Right atrium auricular region (tissue), 2 donors: ENCODE measurements at places on chromosomes 2 and 18. TPM values are rescaled to one million over a fixed set of nuclear protein-coding genes. Genes with fewer than 3 reads are reported as not detected.

DNA sequence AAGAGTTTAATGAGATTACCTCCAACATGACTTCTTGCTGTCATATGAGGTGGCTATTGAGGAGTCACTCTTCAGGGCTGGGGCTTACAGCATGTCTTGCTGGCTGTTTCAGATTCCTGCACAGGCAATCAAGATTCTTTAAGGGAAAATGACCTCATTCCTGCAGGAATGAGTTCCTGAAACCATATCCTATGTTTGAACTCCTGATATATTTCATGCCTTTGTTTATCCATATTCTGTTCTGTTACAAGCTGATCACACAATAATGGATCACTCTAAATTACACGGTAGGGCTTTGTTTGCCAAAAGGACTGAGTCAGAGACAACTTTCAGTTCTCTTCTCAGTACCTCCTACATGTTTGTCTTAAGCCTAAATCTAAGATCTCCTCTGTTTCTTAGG, 879.8 kb upstream of the PIK3C3 start:
- DNase-seq = no peak
- no peak overlapping the region for H3K4me3 ChIP-seq
- H3K27me3 ChIP-seq = no peaks in the 10 kb centered on the region
- no peak overlapping the region for H3K27ac ChIP-seq

GRCh38 chr18:75392226-75392578, 35.3 kb downstream of the SMIM21 start:
- no peak overlapping the region for H3K4me3 ChIP-seq
- H3K4me1 ChIP-seq = no peaks in the 10 kb centered on the region
- no peaks in the 10 kb centered on the region for H3K36me3 ChIP-seq
- no peaks in the 10 kb centered on the region for H3K27me3 ChIP-seq
- no peak overlapping the region for H3K27ac ChIP-seq
- DNase-seq = no peak

GRCh38 chr2:172403881-172404468, 23.4 kb upstream of the ITGA6 start:
- H3K27ac ChIP-seq = peak overlapping the region; percentile 58
- no peaks in the 10 kb centered on the region for H3K27me3 ChIP-seq

The RNF152 gene
- total RNA-seq = 11.3 TPM

- no peaks in the 10 kb centered on the region for H3K36me3 ChIP-seq
- H3K27ac ChIP-seq = no peak overlapping the region
- no peaks in the 10 kb centered on the region for H3K4me1 ChIP-seq
- no peak for DNase-seq
Observed at GRCh38 chr2:199207011-199207410, 250.7 kb downstream of the SATB2 start.

The CPO gene
- total RNA-seq = not detected

The MSH2 gene
- total RNA-seq = 8.9 TPM

- H3K36me3 ChIP-seq = no peaks in the 10 kb centered on the region
- no peaks in the 10 kb centered on the region for H3K4me1 ChIP-seq
- H3K27ac ChIP-seq = no peak overlapping the region
- H3K27me3 ChIP-seq = no peaks in the 10 kb centered on the region
- no peak overlapping the region for H3K4me3 ChIP-seq
- no peak for DNase-seq
Observed at GRCh38 chr18:47283476-47283875, 32.0 kb upstream of the SKOR2 start.

GRCh38 chr2:41579806-41580205, 468.0 kb upstream of the PKDCC start:
- H3K27me3 ChIP-seq = no peaks in the 10 kb centered on the region
- H3K4me1 ChIP-seq = no peaks in the 10 kb centered on the region
- H3K27ac ChIP-seq = no peak overlapping the region
- DNase-seq = no peak

DNA sequence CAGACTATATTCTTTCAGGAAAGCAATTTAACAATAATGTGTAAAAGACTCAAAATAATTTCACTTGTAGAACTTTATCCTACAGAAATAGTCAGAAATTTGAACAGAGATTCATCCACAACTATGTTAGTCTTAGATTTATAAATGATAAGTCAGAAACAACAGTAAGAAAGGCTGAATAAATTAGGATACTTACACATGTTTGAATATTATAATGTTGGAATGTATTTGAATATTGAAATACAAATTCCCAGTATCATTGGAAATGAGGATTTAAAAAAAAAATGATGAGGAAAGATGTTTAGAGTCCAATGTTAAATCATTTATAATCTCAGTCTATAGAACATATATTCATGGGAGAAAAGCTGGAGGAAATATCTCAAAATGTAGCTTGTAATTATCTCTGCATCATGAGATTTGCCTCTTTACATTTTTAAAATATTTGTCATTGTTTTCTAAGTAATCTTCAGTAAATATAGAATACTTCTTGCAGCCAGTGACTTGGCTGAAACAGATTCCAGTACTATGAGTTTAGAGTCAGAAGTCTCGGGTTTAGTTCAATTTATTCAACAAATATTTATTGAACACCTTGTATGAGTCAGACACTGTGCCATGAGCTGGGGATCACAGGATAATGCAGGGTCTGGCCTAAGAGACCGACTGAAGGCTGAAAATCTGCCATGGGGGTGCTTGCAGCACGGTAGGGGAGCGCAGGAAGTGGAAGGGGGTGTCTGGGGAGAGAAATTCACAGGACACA, 32.3 kb downstream of the CXCR4 start:
- no peak overlapping the region for H3K27ac ChIP-seq
- DNase-seq = no peak
- no peaks in the 10 kb centered on the region for H3K4me1 ChIP-seq
- no peaks in the 10 kb centered on the region for H3K27me3 ChIP-seq
- no peaks in the 10 kb centered on the region for H3K36me3 ChIP-seq
- no peak overlapping the region for H3K4me3 ChIP-seq

- DNase-seq = no peak
- H3K4me1 ChIP-seq = no peaks in the 10 kb centered on the region
- no peaks in the 10 kb centered on the region for H3K36me3 ChIP-seq
- no peak overlapping the region for H3K4me3 ChIP-seq
Observed at GRCh38 chr18:69786427-69786826, 161.2 kb downstream of the CD226 start.

The POTEF gene
- not detected for total RNA-seq

DNA sequence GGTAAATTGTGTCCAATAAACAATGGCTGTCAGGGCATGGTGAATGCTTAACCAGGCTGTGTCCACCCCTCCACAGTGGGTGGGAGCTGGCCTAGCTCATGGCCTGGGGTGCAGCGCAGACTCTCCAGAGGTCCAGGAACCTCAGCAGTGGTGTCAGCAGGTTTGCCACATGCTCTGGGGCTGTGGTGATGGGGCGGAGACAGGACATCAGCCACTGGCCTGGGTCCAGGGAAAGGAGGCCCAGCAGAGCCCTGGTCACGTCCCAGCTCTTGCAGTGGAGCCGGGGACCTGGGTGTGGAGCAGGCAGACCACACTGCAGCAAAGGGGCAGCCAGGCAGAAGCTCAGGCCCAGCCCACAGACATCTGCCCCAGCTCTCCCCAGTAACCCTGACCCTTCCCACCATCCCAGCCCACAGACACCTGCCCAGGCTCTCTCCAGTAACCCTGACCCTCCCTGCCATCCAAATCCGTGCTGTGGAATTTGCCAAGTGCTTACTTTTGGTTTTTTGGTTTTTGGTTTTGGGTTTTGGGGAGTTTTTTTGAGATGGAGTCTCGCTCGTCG, 13.8 kb upstream of the KIF1A start:
- H3K27me3 ChIP-seq = no peaks in the 10 kb centered on the region
- DNase-seq = no peak
- no peak overlapping the region for H3K27ac ChIP-seq
- no peak overlapping the region for H3K4me3 ChIP-seq
- H3K36me3 ChIP-seq = no peaks in the 10 kb centered on the region
- peaks cover 16% of the 10 kb centered on the region for H3K4me1 ChIP-seq

The TUBA3E gene
- total RNA-seq = 1.6 TPM

- no peaks in the 10 kb centered on the region for H3K36me3 ChIP-seq
- no peak for DNase-seq
- no peak overlapping the region for H3K4me3 ChIP-seq
- no peak overlapping the region for H3K27ac ChIP-seq
- no peaks in the 10 kb centered on the region for H3K27me3 ChIP-seq
Observed at GRCh38 chr2:166158546-166158945, 30.7 kb upstream of the SCN1A start.

The POMC gene
- total RNA-seq = 12.6 TPM

- DNase-seq = no peak
- H3K36me3 ChIP-seq = no peaks in the 10 kb centered on the region
- H3K4me3 ChIP-seq = no peak overlapping the region
Observed at GRCh38 chr2:200399046-200399445, 92.6 kb downstream of the SPATS2L start.

- peak overlapping the region; percentile 69 for H3K4me3 ChIP-seq
- peak overlapping the region; percentile 26 for H3K27ac ChIP-seq
- DNase-seq = no peak
- H3K36me3 ChIP-seq = no peaks in the 10 kb centered on the region
Observed at GRCh38 chr18:35949903-35950627, 22.4 kb upstream of the RMP24 start.

The ELOA2 gene
- not detected for total RNA-seq

The SPC25 gene
- not detected for total RNA-seq

- H3K36me3 ChIP-seq = no peaks in the 10 kb centered on the region
- no peaks in the 10 kb centered on the region for H3K4me1 ChIP-seq
- no peak overlapping the region for H3K4me3 ChIP-seq
- no peaks in the 10 kb centered on the region for H3K27me3 ChIP-seq
- no peak for DNase-seq
- no peak overlapping the region for H3K27ac ChIP-seq
Observed at GRCh38 chr2:204343685-204344084, 201.6 kb upstream of the PARD3B start.

The DES gene
- total RNA-seq = 13,654 TPM

- no peak overlapping the region for H3K4me3 ChIP-seq
- H3K36me3 ChIP-seq = no peaks in the 10 kb centered on the region
- no peaks in the 10 kb centered on the region for H3K4me1 ChIP-seq
- DNase-seq = no peak
- peak overlapping the region; percentile 80 for H3K27ac ChIP-seq
- no peaks in the 10 kb centered on the region for H3K27me3 ChIP-seq
Observed at GRCh38 chr2:108643261-108643849, 75.9 kb upstream of the RANBP2 start.

The MLPH gene
- 108 TPM for total RNA-seq
